NB4 (cell line): ENCODE measurements at places on chromosomes 12 and 14.

DNA sequence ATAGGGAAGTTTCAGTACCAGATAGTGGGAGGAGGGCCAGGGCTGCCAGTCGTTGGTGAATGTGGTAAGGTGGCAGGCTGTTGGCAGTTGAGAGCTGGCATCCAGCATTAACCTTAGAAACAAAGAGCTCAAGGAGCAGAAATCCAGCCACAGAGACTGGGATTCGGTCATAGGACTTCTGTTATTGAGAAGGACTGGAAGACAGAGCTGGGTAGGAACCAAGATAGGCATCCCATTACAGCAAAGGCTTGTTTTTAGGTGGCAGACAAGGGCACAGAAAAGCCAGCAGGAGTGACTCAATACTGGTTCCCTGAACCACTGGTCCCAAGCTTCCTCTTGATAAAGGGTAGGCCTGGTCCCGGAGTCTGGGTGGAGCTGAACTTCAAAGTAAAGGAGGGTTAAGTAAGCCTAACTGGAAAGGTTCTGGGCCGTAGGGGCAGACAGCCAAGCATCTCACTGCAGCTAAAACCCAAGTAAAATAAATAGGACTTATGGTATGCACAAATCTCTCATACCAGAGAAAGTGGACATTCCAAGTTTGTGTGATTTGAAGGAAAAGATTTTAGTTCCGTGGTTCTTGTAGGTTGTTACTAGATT is 147.9 kb downstream of the ETV6 start:
- peak; percentile 85 for DNase-seq

DNA sequence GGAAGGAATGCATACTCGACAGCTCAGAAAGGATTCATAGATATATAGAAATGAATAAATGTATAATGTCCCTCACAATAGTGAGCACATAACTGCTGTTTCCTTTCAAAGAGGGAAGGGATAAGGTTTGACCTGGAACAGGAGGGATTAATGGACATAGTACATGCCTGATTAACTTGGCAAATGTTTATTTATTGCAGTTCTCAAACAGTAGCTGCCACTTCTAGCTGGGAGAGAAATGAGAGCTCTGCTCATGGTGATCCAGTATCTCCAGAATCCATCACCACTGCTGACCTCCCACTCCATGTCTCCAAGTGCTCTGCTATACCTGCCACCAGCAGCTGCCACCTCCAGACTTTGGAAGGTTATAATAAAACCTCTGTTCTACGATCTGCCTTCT is 108.1 kb downstream of the LRIG3 start:
- DNase-seq = no peak

DNA sequence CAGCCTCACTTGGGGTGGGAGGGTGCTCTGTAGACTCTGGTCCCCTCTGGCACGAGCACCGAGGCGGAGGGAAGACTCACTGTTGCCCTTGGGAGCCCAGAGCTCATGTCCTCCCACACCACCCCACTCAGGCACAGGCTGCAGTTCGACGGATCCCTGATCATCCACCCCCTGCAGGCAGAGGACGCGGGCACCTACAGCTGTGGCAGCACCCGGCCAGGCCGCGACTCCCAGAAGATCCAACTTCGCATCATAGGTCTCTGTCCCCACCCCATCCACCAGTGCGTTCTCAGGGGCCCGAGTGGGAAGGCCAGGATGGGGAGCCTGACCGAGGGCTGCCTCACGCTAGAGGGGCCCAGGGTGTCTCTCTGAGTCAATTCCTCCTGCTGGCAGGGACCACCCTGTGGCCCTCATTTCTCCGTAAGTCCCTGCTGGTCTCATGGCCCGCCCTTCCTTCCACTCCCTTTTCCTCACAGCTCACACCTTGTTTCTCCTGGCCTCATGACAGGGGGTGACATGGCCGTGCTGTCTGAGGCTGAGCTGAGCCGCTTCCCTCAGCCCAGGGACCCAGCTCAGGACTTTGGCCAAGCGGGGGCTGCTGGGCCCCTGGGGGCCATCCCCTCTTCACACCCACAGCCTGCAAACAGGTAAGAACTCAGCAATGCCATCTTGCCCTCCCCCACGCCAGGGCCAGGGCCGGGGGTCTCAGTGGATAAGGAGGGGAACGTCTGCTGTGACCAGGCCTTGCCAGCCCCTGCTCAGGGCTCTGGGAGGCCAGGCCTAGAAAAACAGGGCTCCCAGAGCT is 27.0 kb downstream of the PAPLN start:
- DNase-seq = no peak

- DNase-seq = no peak
These were observed 12.2 kb upstream of the CLMN start for GRCh38 chr14:95331708-95332408.

- DNase-seq = no peak
These were observed 7.3 kb downstream of the C2CD5 start for GRCh38 chr12:22536971-22537544.

GRCh38 chr14:94401083-94401482 is 12.7 kb upstream of the SERPINA1 start:
- no peak for DNase-seq
